H1 (cell line): ENCODE measurements at places on chromosomes 7 and 10. TPM values are rescaled to one million over a fixed set of nuclear protein-coding genes. Genes with fewer than 3 reads are reported as not detected.

DNA sequence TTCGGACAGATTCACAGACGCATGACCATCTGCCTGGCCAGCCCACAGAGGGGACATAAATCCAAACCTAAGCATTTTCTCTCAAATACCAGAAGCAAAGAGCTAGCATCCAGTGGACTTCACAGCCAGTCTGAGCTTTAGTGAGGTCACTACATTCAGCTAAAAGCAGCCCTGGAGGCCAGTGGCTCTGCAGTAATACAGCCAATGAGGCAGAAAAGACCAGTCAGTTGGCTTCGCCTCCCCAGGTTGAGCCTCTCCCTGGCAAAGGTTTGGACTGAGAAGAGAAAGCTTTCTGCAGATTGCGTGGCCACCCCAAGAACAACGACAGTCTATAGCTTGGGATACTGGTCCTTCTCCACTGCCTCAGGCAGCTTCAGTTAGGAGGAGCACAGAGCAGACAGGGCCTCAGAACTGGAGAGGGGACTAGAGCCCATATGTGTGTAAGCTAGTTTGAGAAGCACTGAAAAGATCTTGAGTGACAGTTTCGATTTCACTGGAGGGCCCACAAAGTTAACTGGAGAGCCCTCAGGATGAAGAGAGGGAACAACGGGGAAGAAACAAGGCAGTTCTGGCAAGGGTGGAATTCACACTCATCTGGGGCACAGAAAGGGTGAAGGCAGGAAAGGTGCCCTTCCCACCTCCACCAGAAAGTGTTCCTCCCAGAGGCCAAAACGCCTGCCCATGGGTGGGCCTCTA is 3.8 kb downstream of the WDR91 start:
- no peak for DNase-seq

- DNase-seq, result no peak
Measured at GRCh38 chr10:117248750-117249465, 8.0 kb downstream of the SLC18A2 start.

GRCh38 chr10:109062371-109062770 is 860.9 kb downstream of the XPNPEP1 start:
- DNase-seq, result no peak

Gene ADAMTS14
- 2.3 TPM in 2 replicates for total RNA-seq
